Activated CD8-positive, alpha-beta T cell treated with anti-CD3 and anti-CD28 coated beads for 36 hours (primary cell): ENCODE measurements at places on chromosomes 5 and 9. TPM values are rescaled to one million over a fixed set of nuclear protein-coding genes. Genes with fewer than 3 reads are reported as not detected.

- DNase-seq: no peak
Observed at GRCh38 chr5:29213475-29213874, 1980.0 kb upstream of the CDH6 start.

DNA sequence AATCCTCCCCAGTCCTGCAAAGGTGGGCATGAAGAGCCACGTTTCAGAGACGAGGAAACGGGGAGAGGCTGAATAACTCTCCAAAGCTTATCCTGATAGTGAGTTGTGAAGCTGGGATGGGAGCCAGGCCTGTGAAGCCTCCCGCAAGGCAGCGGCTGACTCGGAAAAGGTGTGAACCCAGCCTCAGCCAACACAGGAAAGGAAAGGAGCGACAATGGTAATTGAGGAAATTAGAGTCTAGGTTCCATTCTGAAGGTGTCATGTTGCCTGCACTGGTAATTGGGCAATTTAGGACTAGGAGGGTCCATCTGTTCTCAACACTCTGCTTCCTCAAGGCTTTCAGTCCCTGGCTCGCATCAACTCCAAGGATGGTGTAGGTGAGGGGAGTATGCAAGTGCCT, 83.4 kb downstream of the LIFR start:
- no peak for DNase-seq

GRCh38 chr5:158422653-158423515, 563.9 kb upstream of the CLINT1 start:
- DNase-seq: no peak

Gene UGT3A2
- total RNA-seq: not detected

- DNase-seq: peak; percentile 95
Observed at GRCh38 chr9:113602126-113603047, 138.9 kb downstream of the RGS3 start.

DNA sequence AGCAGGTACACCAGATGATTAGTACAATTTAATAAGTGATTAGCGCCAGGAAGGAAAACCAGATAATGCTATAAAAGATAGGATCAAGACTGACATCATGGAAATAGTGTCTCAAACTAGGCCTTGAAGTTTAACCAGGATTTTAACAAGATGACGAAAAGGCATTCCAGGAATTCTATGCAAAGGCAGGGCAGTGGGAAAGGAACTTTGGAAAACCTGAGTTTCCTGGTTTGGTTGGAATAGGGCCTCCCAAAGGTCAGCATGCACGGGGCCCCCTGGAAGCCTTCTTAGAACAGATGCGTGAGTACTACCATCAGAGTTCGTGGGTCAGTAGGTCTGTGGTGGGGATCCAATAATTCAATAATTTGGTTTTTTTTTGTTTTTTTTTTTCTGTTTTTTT, 935.2 kb upstream of the DMAC1 start:
- no peak for DNase-seq

Gene ARHGAP26
- 12.7 TPM for total RNA-seq

DNA sequence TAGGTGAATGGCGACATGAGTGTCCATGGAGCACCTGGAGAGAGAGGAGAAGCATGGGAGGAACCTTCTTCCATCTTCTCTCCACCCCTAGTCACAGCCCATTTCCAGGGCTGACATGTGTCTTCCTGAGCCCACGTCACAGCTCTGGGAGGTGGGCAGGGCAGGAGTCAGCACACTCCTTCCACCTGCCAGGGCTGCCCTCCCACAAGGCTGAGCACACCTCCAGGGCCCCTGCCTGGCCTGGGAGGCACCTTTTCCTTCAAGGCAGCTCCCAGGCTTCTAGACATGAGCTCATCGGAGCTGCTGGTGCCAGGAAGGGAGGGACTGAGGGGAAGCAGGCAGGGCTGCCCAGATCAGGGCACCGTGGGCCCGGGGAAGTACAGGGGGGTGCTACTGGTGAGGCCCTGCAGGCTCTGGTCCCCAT, 13.6 kb upstream of the SYNPO start:
- DNase-seq: no peak

GRCh38 chr9:132372177-132373095, 17.6 kb upstream of the SETX start:
- no peak for DNase-seq

GRCh38 chr9:32350682-32351081, 33.8 kb upstream of the ACO1 start:
- DNase-seq: no peak

Gene GALNT12
- 12.8 TPM for total RNA-seq

Gene FREM1
- not detected for total RNA-seq

DNA sequence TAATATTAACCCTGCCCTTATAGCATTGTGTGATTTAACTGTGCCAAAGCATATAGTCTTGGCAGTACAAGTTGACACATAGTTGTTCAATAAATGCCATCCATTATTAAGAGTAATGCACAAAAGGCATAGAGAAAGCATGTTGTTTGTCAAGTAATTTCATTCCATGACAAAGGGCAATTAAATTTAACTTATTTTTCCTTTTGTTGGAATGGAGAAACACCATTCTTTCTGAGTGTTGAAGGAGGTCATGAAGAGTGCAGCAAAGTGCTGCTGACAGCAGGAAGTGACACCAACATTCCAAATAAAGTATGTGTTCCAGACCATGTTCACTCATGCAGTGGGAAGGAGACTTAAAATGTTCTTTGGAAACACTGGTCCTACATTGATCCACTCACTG, 29.1 kb downstream of the ANKDD1B start:
- no peak for DNase-seq

DNA sequence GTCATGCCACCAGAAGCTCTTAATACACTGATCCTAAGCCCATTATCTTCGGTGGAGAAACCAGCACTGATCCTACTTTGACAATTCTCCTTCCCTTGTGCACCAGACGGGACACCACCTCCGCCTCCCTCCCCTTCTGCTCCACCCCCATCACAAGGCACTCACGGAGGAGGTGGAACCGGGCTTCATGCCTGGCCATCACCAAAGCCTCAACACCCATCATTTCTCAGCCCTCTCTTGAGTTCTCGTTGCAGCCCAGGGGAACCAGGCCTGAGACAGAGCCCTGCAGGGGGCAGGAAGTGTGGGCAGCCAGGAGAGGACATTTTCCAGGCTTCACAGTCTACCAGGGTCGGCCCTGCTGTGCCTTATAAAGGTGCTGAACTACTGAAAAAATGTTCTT, 160.5 kb downstream of the GOLPH3 start:
- no peak for DNase-seq

Gene PLAC8L1
- 0.61 TPM for total RNA-seq

- no peak for DNase-seq
Observed at GRCh38 chr5:98942847-98943246, 14.0 kb upstream of the CHD1 start.

Gene RNF183
- total RNA-seq: 0.27 TPM

- DNase-seq: no peak
Observed at GRCh38 chr5:78801413-78801812, 152.8 kb upstream of the LHFPL2 start.
